ENCODE measurements at places on chromosomes 2 and 18.

DNA sequence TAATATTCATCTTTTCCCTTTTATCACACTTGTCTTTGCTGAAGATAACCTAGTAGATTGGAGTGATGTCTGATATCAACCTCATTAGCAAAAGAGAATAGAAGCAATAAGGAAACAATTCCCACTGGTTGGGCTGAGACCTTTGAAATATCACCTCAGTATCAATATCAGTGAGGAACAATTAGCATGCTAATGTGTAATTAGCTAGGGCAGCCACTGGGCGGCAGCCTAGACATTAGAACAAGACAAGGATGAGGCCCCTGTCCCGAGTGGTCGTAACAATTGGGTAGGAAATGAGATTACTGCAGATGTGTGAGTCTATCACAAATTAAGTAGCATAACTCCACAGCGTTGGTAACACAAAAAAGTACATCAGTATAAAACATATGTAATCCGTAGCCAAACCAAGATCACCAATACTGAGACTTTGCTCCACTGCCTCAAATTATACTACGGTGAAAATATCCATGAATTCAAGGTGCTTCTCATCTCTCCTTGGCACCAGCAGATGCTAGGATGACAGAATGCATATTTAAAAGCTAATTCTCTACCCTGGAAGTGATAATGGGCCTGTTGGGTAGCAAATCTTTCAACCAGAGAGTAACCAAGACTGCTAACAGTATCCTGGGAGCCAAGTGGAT, 99.1 kb downstream of the ALPK2 start:
- DNase-seq: peak; percentile 84

DNA sequence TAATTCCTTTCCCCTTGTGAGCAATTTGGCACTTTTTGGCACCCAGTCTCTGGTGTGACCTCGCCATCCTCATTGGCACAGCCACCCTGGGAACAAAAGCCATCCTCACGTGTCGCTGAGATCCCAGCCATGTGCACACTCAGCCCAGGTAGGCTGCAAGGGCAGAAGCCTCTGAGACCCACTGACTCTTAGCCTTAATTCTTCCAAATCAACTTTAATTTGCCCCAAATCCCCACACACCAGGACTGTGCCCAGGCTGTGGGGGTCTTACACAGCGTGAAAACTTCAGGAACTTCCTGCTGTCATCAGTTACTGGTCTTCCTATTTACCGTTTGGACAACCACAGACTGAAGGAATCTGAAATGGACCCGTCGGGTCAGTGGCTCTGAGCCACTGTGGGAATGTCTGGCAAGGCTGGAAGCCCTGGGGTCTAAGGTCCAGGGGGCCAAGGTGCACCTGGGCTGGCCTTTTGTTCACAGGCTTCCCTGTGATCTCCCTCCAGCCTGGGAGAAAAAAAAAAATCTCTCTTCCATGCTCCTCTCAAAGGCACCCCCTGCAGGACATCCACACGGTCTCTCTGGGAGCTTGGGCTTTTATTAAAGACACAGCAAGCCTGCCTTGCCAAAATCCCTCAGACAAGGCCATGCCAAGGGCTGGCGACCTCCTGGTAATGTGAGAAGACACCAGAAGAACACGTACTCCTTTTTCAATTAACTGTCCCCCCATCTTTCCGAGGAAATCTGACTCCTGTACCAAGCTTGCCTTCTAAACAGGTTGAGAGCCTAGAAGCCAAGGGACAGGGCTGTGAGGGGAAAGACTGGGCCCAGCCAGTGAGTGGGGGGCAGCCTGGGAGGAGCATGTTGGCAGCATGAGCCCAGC, 42.1 kb upstream of the LAPTM4A start:
- DNase-seq: peak; percentile 68

DNA sequence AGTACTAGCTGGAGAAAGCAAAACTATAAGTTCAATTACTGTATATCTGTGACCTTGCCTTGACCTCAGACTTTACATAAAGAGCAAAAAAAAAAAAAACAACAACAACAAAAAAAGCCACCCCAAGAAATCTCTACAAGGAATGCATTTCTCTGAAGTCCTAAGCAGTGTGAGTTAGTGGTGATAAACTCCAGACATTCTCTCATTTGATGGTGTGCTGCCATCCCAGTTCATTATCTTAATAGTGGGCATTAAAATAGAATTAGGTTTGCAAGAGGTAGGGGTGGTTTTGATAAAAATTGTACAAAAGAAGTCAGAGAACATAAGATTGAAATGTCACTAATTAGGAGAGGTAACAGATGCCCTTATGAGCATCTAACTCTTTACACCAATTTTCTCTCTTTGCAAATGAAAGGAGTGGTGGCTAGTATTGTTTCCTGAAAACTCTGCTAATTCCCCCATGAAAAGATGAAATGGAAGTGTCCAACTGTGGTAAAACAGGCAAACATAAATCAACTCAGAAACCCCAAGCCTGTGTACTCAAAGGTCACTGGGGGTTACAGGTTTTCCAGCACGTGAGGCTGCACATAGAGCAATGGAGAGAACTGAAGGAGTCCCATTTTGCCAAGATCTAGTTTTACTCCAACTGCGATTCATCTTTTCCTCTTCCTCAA, 131.9 kb downstream of the MEIS1 start:
- DNase-seq: no peak

DNA sequence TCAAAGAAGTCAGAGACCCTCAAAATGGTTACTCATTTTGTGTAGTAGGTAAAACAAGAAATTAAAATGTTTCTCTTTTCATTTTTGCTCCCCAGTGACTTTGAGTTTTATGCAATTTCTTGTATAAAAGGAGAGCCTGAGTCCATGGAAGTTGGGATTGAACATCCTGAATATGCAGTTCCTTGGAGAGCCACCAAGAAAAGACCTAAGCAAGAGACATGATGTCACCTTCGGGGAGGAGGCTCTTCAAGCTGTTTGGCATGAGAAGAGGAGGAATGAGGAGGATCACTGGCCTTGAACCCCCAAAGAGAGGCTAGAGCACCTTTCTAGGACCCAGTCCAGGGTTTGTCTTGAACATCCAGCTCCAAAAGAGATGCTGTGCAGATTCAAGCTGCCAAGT, 83.5 kb upstream of the STPG4 start:
- no peak for DNase-seq

GRCh38 chr2:190482451-190482850, 52.1 kb downstream of the NEMP2 start:
- DNase-seq: no peak

- no peak for DNase-seq
These were observed 140.9 kb upstream of the CAPN13 start for GRCh38 chr2:30948130-30948529.

All from iPS-NIHi11 (cell line).